ENCODE measurements at places on chromosomes 16 and 17.

- DNase-seq, result no peak
Measured at GRCh38 chr16:87647431-87648185, 45.3 kb downstream of the JPH3 start.

DNA sequence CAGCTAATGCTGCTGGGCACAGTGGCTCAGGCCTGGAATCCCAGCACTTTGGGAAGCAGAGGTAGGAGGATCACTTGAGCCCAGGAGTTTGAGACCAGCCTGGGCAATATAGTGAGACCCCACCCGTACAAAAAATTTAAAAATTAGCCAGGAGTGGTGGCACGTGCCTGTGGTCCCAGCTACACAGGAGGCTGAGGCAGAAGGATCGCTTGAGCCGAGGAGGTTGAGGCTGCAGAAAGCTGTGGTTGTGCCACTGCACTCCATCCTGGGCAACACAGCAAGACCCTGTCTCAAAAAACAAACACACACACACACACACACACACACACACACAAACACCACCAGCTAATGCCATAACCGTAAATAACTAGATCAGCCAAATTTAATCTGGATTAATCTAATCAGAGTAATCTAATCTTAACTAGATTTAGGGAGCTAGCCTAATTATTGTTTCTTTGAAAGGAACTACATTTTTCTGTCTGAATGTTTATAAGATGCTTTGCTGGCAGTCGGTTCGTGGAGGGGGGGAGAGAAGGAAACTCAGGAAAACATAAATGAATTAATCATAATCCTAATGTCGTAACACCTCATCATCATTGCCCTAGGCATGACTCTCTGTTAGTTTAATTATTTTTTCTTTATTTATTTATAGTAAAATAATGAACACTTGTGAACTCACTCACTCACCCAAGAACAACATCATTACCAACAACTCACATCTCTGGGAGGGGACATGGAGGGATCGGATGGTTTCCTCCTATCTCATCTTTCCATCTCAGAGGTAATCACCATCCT, 12.5 kb upstream of the RBBP6 start:
- no peak for DNase-seq

- DNase-seq, result no peak
Measured at GRCh38 chr17:74028354-74029116, 174.9 kb upstream of the RPL38 start.

GRCh38 chr16:4796982-4797804, 2.0 kb downstream of the SMIM22 start:
- DNase-seq, result no peak

- no peak for DNase-seq
Measured at GRCh38 chr17:42754782-42755181, 6.2 kb upstream of the RAMP2 start.

DNA sequence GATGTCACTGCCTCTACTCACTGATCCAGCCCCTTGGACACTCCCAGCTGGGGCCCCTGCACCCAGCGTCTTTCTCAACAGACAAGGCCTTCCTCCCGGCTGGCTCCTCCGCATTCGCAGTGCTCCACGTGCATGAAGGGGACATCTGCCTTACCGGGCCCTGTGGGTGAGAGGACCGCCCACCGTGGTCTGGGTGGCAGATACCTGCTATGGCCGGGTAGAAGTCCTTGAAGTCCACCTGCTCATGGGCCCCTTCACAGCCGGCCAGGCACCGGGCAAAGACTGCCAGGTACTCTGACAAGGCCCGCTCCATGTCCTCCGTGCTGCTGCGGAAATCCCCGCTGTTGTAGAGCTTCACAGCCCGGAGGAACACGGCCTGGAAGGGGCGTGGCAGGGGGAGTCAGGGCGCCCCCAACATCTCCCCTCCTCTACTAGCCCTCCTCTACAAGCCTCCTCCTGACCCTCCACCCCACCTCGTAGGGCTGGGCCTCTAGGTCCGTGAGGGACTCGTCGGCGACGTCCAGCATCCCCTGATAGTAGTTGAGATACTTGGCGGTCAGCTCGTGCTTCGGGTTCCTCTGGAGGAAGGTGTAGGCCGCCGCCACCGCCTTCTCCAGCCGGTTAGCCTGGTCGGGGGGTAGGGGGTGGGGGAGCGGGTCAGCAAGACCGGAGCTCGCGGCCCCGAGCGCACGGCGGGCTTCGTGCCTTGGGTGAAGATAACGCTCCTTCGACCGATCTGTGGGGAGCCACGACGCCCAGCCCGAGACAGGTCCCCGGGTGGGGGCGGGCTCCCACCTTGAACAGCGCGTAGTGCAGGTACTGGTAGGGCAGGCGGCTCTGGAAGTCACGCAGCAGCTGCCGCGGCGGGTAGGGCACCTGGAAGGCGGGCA, 845 bp downstream of the P3H4 start:
- DNase-seq, result no peak

- DNase-seq, result no peak
Measured at GRCh38 chr17:74757931-74758847, 9.8 kb downstream of the NHERF1 start.

DNA sequence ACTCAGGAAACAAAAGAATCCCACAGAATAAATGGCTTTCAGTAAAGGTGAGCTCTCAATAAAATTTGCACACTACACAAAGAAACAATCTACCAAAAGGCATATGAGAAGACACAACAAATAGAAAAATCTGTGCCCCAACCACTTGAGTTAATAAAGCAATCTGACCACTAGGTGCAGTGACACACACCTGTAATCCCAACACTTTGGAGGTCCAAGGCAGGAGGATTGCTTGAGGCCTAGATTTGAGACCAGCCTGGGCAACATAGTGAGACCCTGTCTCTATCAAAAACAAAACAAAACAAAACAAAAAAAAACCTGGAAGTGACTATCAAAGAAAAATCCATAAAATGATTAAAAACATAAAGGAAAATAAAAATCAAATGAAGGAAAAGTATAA, 9.6 kb upstream of the ABCA5 start:
- DNase-seq, result no peak

GRCh38 chr17:81387100-81388090, 7.9 kb upstream of the BAHCC1 start:
- DNase-seq, result peak; percentile 59

DNA sequence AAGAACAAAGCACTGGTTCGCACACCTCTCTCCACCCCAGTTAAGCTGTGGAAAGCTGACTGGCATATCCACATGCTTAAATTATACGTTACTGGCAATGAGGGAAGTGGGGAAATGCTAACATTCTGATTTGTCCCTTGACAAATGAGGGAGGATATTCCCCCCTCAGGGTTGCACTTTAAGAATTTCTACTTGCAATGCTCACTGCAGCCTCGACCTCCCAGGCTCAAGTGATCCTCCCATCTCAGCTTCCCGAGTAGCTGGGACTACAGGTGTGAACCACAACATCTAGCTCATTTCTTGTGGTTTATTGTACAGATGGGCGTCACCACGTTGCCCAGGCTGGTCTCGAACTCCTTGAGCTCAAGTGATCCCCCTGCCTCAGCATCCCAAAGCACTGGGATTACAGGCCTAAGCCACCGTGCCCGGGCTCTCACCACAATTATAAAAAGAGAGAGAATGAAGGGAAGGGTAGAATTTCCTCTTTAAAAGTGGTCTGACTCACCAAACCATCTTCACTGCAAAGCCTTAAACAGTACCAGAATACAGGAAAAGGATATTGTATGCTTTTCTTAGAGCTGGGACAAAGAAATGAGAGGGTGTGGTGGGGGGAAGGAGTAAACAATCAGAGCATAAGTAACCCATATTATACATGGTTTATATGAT, 38.9 kb downstream of the KANSL1 start:
- no peak for DNase-seq

- no peak for DNase-seq
Measured at GRCh38 chr16:22638393-22639206, 127.9 kb downstream of the NPIPB5 start.

DNA sequence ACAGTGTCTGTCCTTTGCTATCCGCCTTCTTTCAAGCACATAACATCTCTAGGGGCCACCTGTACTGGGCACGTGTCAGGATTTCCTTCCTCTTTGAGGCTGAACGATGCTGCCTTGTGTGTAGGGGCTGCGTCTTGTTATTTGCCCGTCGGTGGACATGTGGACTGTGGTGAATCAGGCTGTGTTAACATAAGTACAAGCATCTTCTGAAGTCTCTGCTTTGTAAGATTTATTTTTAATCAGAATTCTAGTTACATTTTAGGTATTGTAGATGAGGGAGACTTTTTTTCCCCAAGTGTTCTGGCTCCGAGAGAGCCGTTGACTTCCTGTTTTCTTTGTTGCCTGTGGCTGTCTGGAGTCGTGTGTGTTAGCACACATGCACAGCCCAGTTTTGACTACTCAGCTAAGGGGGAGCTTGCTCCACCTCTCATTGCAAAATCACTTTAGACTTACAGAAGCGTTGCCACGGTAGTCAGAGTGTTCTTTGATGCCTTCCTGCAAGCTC, 26.1 kb downstream of the SPG7 start:
- no peak for DNase-seq

DNA sequence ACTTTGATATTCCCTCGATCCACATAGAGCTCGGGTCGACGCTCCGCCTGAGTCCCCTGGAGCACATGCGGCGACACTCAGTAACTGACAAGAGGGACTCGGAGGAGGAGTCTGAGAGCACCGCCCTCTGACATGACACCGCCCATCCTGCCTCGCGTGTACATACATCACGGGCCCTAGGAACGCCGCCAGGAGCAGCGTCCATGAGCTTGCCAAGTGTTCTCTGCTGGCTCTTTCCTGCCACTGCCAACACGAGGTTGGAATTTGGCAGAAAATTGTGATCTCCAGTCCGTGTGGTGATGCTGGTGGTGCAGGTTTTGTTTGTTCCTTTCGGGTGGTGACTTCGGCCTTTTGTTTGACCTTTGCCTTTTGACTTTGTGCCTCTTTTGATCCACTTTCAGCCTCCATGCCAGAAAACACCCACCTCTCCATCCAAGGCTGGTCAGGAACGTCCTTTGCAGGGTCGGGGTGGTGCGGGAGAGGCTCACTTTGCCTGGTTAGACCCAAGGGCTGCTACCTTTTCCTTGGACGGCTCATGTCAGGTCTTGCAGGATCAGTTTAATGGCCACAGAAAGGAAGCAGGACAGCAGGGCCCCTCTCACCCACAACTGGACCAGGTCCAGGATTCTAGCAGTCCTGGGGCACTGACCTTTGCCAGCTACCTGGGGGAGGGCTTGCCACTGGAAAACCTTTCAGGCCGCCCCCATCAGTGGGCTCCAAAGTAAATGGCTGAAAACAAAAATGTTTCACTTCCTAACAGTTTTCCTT, 27.6 kb downstream of the ELAC2 start:
- DNase-seq, result no peak

GRCh38 chr16:53358884-53359283, 75.4 kb upstream of the RBL2 start:
- no peak for DNase-seq

GRCh38 chr16:86635176-86635876, 57.0 kb downstream of the FOXL1 start:
- DNase-seq, result no peak

- DNase-seq, result no peak
Measured at GRCh38 chr17:74760404-74761105, 12.1 kb downstream of the NHERF1 start.

DNA sequence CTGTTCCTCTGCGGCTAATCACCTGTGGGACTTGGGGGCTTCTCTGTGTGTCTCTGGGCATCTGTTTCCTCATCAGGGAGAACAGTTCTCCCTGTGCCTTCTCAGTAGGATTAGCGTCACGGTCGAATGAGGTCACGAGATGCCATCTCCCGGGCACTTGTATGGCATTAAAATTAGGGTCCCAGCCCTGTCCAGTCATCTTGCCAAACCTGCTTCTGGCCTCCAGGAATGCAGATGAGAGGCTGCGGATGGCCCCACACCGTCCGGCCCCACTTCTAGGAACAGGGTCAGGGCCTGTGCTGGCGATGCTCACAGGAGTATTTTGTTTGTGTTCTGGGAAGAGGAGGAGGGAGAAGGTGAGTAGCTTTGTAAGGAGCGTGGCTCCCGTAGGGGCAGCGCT, 58.5 kb downstream of the OR1D5 start:
- DNase-seq, result no peak

DNA sequence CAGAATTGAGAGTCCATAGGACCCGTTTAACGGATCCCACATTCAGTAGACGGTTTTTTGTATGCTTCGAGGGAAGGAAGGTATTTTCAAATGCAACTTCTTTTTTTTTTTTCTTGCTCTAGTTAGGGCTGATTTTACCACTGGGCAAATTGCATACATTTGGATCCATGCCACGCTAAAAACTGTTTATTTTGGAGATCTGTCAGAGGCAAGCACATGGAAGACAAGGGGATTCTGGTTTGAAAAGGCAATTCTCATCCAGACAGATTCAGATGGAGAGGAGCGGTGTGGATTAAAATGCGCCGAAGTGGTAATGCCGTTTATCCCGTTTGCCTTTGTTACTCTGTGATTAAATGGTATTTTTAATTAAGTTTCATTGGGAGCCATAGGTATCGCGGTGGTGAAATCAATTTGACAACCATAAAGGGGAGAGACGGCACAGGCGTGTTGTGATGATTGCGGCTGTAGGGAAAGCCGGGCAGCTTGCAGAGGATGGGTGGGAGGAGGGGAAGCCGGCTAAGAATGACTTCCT, 170.4 kb downstream of the IRX3 start:
- DNase-seq, result no peak

DNA sequence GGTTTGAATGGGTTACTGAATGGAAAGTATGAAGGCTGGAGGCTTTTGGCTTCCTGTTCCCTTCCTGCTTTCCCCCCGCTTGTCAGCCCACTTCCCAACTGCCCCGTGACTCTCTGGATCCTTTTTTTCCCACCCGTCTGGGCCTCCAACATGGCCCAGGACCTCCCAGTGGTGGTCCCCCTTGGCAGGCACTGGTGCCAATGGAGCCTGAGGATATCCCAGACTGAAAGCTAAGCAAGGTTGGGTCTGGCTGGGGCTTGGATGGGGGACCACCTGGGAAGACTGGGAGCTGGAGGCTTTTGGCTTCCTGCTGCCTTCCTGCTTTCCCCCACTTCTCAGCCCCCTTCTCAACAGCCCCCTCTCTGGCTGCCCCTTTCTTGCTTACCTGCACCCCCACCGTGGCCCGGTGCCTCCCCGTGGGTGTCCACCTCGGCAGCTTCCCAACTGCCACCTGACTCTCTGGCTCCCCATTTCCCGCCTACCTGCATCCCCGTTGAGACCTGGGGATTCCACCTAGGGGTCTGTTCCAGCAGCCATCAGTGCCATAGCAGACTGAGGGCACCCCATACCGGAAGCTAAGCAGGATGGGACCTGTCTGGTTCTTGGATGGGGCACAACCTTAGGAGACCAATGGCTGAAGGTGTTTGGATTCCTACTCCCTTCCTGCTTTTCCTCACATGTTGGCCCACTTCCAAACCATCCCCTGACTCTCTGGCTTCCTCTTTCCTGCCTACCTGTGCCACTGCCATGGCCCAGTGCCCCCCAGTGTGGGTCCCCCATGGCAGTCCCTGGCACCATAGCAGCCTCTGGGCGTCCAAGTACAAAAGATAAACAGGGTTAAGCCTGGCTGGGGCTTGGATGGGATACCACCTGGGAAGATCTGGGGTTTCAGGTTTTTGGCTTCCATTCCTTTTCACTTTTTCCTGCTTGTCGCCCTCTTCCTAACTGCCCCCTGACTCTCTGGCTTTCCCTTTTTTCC, 2295.3 kb downstream of the TP53TG3F start:
- no peak for DNase-seq

- peak; percentile 74 for DNase-seq
Measured at GRCh38 chr17:40516581-40517285, 15.3 kb upstream of the TNS4 start.

GRCh38 chr17:59832883-59833379, 59.8 kb downstream of the TUBD1 start:
- no peak for DNase-seq

GRCh38 chr17:17541640-17542001, 45.4 kb upstream of the RASD1 start:
- DNase-seq, result no peak

Data from activated T-cell treated with anti-CD3 and anti-CD28 coated beads, Interleukin-2, amount 50 U/mL, for 72 hours (primary cell).